Activated CD8-positive, alpha-beta memory T cell treated with anti-CD3 and anti-CD28 coated beads for 48 hours (primary cell): ENCODE measurements at places on chromosomes 3 and 15.

GRCh38 chr3:184178521-184179138 is 4.0 kb downstream of the AP2M1 start:
- DNase-seq, result no peak

DNA sequence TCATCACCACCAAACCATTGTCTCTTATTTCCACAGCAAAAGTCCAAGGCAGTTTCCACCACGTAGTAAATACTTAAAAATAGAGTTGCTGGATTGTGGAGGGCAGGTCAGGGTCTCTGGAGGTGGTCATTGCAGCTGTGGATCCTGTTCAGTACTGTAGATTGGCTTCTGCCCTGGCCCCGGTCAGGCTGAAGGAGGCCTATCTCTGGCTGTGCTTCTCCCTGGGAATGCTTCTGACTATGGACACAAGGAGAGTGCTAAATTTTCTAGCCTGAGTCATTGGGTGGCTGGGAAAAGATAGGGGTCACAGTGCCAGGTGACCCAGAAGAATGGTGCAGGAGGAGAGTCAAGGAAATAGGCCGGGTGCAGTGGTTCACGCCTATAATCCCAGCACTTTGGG is 26.3 kb upstream of the GMPPB start:
- DNase-seq, result no peak

GRCh38 chr15:74642734-74643664 is 27.4 kb downstream of the CLK3 start:
- no peak for DNase-seq

DNA sequence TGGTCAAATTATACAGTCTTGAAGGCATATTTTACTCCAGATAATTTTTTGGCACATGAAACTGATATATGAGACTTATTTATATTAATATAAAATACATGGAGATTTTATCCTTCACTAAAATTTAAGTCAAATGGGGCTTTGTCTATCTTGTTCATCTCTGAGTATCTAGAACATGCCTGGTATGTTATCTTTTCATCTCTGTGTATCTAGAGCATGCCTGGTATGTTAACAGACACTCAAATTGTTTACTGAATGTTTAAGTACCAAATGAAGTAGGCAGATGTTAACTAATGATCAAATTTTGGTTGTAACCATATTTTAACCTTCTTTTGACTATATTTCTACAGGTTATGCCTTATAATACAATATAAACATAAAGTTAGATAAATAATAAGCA is 7.7 kb downstream of the GTF2A2 start:
- DNase-seq, result no peak

DNA sequence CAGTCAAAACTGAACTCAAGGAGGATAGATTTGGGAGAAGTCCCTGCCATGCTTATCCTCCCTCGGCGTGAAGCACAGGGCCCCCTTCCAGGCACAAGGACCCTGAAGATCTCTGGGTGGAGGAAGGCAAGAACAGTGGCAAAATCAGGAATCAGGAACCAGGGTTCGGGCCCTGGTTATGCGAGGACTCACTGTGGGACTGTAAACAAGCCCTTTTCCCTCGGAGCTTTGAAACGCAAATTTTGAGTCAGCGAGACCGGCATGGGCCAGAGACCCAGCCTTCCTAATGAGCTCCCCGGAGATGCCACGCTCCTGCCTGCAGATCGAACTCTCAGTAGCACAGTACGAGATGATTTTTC is 70.1 kb downstream of the SLC12A8 start:
- no peak for DNase-seq

- no peak for DNase-seq
Measured at GRCh38 chr15:88036154-88036839, 220.2 kb downstream of the NTRK3 start.

- no peak for DNase-seq
Measured at GRCh38 chr3:169405076-169405475, 258.4 kb downstream of the MECOM start.

- DNase-seq, result no peak
Measured at GRCh38 chr15:40793216-40793989, 13.5 kb upstream of the ZFYVE19 start.

- no peak for DNase-seq
Measured at GRCh38 chr3:115186351-115187148, 39.5 kb upstream of the ZBTB20 start.

- DNase-seq, result no peak
Measured at GRCh38 chr3:61686228-61686648, 124.9 kb downstream of the PTPRG start.

DNA sequence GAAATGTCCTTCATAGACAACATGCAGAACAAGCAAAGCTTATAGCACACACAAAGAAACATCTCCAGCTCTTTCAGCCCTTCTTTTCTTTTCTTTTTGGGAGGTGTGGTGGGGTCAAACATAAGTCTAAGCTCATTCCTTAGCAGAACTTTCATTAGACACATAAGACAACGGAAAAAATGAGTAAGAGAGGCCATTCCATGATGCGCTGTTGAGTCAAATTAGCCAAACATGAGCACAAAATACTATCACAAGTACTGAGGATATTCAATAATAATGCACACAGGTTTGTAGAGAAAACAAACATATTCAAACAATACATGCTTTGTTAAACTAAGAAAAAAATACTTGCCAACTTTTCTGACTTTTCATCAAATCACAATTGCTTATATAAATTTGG is 83.0 kb downstream of the PLOD2 start:
- no peak for DNase-seq

DNA sequence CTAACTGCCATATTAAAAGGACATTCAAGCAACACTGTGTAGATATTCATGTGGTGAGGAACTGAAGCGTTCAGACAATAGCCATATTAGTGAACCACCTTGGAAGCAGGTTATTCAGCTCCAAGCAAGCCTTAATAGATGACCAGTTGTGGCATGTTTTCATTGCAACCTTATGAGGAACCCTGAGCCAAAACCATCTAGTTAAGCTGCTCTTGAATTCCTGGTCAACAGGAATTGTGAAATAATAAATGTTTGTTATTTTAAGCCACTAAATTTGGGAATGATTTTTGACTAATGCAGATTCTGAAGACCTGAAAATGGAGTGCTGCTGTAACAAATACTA is 73.0 kb downstream of the SPRED1 start:
- DNase-seq, result no peak

DNA sequence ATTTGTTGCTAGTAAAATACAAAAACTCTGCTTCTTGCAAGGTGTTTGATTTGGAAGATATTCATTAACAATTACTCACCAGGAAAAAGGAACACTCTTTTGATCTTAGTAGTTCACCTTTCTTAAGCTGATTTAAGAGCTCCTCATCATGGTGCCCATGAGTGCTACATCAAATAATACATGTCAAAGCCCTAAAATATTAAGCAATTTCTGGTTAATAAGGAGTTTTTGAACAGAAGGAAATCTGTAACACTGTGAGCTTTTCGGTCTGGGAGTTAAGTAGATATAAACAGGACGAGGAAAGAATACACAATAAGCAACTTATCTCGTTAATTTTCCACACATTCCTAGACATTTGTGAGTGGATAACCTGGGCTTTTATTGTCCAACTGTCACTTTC is 83.9 kb upstream of the DCBLD2 start:
- no peak for DNase-seq

- no peak for DNase-seq
Measured at GRCh38 chr3:130658678-130659077, 88.0 kb downstream of the PIK3R4 start.

- DNase-seq, result no peak
Measured at GRCh38 chr3:113658107-113658506, 38.3 kb downstream of the USF3 start.

DNA sequence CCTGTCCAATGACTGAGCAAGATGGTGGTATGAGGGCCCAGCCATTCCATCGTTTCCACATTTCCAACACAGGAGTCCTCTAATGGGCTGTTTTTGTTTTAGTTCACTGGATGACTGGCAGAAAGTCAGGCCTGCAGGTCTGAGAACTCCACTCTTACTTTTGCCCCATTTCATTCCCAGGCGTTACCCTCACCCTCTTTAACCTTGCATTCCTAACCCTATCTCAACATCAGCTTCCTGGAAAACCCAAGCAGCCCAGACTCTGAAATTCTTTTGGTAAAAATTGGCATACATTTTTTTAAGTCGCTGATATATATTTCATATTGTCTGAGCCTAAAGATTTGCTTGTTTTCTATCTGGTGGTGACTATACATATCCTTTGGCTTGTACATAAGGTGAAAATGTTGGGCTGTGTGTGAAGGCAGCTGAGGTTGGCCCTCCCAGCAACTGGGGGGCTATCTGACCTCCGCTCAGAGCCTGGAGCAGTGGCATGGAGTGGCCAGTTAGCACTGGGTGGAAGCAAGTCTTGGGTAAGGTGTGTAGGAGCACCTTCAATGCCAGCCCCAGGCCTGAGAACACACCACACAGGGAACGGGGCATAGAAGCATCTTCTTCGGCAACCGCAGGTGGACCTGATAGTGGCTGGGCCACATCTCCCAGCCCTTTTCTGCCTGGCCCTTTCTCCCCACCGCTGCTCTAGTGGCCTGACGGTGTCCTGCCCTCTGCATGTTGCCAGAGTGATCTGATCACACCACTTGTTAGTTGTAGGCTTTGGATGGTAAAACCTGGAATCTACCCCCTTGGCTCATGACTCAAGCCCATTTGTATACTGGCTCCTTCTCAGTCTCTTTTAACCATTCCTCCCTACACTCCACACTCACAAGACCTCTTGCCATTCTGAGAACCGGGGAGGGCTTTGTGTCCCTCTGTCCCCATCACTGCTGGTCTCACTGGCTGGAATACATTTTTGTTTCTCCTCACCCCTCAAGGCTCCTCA is 50.0 kb downstream of the AMOTL2 start:
- DNase-seq, result no peak

GRCh38 chr3:115418583-115418982 is 204.7 kb upstream of the GAP43 start:
- no peak for DNase-seq

- no peak for DNase-seq
Measured at GRCh38 chr3:193040836-193041672, 123.4 kb upstream of the MB21D2 start.

DNA sequence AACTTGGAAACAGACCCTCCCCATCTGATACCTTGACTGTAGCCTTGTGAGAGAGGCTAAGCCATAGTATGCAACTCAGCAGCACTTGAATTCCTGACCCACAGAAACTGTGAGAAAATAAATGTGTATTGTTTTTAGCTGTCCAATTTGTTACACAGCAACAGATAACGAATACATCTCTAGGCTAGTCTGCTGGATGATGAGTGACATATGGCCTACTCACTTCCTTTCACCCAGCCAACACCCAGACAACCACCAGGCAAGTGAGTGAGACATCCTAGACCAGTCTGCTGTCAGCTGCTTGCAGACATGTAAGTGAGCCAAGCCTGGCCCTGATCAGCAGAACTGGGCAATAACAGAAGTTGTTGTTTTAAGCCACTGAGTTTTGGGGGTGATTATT is 19.2 kb upstream of the SMAD6 start:
- no peak for DNase-seq

DNA sequence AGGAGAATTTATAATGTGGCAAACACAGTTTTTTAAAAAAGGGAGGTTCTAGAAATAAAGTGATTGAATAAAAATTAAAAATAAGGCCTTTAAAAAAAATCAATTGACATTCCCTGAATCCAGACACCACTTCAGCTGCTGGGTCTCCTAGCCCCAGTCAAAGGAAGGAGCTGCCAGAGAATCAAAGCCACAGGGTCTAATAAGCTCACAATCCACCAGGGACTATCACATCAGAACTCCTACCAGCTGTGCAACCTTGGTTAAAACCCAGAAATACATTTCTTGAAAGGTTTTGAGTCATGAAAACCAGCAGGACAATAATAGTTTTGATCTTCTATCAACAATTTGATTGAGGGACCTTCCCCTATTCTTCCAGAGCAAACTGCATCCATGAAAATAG is 134.5 kb downstream of the MECOM start:
- DNase-seq, result no peak

GRCh38 chr3:96619475-96619874 is 194.9 kb upstream of the EPHA6 start:
- no peak for DNase-seq

DNA sequence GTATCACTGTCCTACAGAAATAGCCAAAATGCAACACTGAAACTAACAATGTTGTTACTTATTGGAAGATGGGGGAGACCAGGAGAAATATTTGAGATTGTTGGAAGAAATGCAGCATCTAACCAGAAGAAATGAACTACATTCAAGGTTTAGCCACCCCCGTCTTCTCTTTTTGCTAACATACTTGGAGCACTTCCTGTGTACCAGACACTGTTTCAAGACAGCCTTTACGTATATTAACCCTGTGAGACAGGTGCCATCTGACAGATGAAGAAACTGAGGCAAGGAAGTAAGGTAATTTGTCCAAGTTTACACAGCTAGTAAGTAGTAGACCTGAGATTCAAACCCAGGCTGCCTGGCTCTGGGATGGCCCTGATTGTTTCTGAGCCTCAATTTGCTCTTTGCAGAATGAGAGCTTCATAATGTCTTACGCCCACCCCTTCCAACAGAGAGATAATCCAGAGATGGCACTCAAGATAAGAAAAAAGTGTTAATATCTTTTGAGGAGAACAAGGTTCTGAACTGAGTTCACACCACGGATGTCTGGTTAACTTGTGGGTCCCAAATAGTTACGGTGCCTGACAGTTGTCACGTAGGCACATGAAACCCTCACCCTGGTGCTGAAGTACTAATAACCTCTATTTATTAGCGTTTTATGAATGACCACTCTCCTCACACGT is 26.1 kb downstream of the RASGRP1 start:
- DNase-seq, result no peak

DNA sequence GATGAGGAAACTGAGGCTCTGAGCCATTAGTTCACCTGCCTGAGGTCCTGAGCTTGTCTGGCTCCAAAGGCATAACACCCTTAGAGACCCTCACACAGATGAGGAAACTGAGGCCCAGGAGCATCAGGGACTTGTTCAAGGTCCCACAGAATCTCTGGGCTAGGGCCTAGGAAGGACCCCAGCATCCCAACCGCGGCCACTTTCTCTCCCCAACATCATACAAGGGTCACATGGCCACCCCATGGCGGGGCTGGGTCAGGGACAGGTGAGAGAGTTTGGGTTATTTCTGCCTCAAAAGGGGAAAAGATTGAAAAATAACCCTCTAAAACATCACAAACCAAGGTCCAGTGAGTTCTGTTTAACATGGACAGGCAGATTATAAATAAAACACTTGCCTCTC is 6.7 kb downstream of the LINGO1 start:
- DNase-seq, result no peak

GRCh38 chr3:46936733-46937250 is 39.8 kb downstream of the CCDC12 start:
- no peak for DNase-seq

- no peak for DNase-seq
Measured at GRCh38 chr3:94132777-94133176, 69.9 kb downstream of the NSUN3 start.
